ENCODE measurements at places on chromosomes 1 and 21.
A peak's percentile ranks its signal among the peaks of the same experiment; 100 is the strongest.

DNA sequence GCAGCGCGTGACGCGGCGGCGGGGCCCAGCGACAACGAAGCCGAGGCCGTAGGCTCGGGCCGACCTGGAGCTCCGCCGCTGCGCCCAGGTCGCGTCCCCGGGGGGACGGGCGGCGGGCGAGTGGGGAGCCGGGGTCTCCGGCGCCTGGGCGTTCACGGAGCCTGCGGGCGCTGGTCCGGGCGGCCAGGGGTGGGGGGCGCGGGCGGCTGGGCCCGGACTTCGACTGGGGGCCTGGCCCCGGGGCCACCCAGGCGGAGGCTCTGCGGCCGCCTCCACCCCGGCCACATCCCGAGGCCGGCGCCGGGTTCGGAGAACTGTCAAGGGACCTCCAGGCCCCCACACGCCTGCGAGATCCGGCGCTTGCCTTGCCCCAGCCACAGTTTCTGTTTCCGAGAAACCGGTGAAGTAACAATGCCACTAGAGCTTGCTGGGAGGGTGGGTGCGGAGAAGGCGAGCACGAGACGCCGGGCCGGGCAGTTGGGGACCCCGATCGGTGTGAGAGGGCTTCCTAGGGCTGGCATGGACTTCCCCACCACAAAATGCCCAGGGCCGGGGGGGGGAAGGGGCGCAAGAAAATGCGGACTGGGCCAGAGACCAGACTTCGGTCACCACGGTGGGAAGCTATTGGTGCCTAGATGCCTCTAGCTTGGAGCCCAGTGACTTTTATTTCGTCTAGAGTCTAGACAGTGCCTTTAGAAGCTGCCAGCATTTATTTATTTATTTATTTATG lies 501 bp downstream of the FBXO6 start:
- DNase-seq: peak; percentile 20

DNA sequence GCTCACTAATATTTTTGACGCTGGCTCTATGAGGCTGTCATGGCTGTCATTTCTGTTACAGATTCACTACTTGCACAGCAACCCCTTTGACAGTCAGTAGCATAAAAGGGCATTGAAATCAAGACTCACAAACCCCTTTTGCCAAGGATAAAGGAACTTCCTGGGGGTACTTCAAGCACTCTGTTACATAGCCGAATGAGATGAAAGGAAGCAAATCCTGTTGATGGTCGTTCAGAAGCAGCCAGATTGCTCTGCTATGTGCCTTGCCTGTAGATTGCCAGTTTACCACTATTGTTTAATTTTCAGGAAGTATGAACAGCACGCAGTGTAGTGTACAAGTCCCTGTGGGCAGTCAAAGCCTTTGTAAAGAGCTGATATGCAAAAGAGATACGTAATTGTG lies 296.2 kb downstream of the LRRIQ3 start:
- DNase-seq: no peak

DNA sequence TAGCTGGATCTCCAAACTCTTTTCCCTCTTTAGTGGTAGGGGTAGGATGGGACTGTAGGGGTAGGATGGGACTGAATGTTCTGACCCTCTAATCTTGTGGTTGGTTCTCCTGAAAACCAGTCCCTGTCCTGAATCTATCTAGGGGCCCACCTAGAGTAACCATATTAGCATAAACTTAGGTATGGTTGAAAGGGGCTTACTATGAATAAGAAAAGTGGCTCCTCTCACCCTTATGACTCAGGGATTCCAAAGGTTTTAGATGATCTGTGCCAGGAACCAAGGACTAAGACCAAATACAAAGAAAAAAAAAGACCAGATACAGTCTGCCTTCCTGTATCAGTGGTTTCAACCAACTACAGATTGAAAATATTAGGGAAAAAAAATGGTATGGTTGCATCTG lies 28.9 kb downstream of the RNF2 start:
- peak; percentile 63 for DNase-seq

GRCh38 chr1:175005085-175005783 lies 5.5 kb downstream of the CACYBP start:
- DNase-seq: peak; percentile 53

GRCh38 chr1:93847811-93848288 lies 31.2 kb downstream of the DNTTIP2 start:
- peak; percentile 67 for DNase-seq
